Endothelial cell of umbilical vein (primary cell): ENCODE measurements at places on chromosomes 11 and 22. TPM values are rescaled to one million over a fixed set of nuclear protein-coding genes. Genes with fewer than 3 reads are reported as not detected.

GRCh38 chr11:83150450-83150849 is 6.5 kb upstream of the PCF11 start:
- no peaks in the 10 kb centered on the region for H3K4me1 ChIP-seq
- no peaks in the 10 kb centered on the region for H3K27me3 ChIP-seq
- no peak overlapping the region for H3K27ac ChIP-seq
- no peak overlapping the region for H3K4me3 ChIP-seq

DNA sequence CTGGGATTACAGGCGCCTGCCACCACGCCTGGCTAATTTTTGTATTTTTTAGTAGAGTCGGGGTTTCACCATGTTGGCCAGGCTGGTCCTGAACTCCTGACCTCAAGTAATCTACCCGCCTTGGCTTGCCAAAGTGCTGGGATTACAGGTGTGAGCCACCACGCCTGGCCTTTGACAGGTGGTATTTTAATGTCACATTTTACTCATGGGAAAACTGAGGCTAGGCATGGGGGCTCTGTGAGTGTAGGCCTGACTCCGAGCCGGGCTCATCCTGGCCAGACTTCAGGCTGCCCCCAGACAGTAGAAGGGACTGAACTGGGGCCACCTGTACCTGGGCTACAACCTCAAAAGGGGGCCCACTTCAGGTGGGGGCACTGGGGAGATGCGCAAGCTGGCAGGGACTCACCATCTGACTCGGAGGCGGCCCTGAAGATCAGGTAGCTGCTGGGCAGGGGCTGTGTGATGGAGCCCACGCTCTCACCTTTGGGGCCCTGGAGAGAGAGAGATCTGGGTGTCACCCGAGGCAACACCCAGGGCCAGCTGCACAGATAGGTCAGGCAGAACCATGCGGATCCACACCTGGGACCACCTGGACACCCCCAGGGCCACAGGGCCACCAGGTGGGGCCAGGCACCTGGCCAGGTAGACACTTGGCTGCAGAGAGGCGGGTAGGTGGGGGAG is 45.8 kb downstream of the OSBPL5 start:
- H3K27me3 ChIP-seq = no peaks in the 10 kb centered on the region
- DNase-seq = no peak
- peaks cover 12% of the 10 kb centered on the region for H3K36me3 ChIP-seq
- no peak overlapping the region for H3K27ac ChIP-seq

- H3K27me3 ChIP-seq = no peaks in the 10 kb centered on the region
- H3K4me1 ChIP-seq = peaks cover 34% of the 10 kb centered on the region
- H3K27ac ChIP-seq = no peak overlapping the region
- peaks cover 51% of the 10 kb centered on the region for H3K36me3 ChIP-seq
Observed at GRCh38 chr11:6632116-6633073, 13.2 kb upstream of the TPP1 start.

- H3K4me3 ChIP-seq = no peak overlapping the region
- peaks cover 85% of the 10 kb centered on the region for H3K36me3 ChIP-seq
- H3K27ac ChIP-seq = no peak overlapping the region
- no peaks in the 10 kb centered on the region for H3K27me3 ChIP-seq
- no peak for DNase-seq
Observed at GRCh38 chr11:72233056-72233772, 8.6 kb downstream of the INPPL1 start.

GRCh38 chr11:19567996-19568395 is 144.6 kb upstream of the NAV2 start:
- no peaks in the 10 kb centered on the region for H3K36me3 ChIP-seq
- DNase-seq = no peak
- no peak overlapping the region for H3K27ac ChIP-seq
- peaks cover 5% of the 10 kb centered on the region for H3K4me1 ChIP-seq
- no peaks in the 10 kb centered on the region for H3K27me3 ChIP-seq

DNA sequence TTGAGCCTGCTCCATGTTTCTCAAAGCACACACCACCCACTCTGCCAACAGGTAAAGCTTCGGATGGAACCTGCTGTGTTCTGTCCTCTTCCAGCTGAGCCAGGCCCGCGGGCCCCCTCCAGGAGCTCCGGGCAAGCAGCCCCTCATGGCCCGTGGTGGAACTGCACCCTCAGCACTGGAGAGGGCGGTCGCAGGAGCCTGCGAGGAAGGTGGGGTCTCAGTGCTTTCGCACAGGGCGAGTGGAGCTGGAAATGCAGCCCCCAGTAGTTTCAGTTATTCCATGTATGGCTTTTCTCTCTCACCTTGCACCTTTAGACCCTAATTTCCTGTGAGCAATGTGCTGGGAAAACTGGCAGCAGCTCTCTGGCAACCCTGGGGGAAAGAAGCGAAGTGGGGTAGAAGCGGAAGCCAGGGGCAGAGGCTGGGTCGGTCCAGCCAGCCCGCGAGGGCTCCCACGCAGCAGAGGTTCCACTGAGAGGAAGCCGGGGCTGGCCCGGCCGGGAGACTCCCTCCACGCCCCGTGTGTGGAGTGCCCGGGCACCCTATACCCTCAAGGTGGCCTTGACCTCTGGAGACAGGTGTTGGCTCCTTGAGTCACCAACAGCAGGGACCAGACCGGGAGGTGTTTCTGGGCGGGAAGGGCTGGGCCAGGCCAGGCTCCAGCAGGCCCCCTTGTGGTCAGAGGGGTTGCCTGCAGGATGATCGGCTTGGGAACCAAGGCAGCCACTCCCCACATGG is 119.9 kb upstream of the TMEM45B start:
- no peaks in the 10 kb centered on the region for H3K27me3 ChIP-seq
- peaks cover 8% of the 10 kb centered on the region for H3K4me1 ChIP-seq
- H3K36me3 ChIP-seq = no peaks in the 10 kb centered on the region
- peak; percentile 28 for DNase-seq
- H3K4me3 ChIP-seq = no peak overlapping the region

DNA sequence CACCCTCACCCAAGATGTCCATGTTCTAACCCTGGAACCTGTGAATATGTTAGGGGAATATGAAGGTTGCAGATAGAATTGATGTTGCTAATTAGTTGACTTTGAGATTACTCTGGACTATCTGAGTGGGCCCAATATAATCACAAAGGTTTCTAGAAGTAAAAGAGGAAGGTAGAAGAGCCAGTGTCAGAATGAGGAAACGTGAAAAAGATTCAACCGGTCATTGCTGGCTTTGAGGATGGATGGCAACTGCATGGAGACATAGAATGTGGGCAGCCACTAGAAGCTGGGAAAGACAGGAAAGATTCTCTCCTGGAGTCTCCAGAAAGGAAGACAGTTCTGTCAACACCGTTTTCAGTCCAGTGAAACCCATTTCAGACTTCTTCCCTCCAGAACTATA is 86.6 kb downstream of the CLPB start:
- no peak overlapping the region for H3K27ac ChIP-seq
- DNase-seq = no peak
- H3K27me3 ChIP-seq = no peaks in the 10 kb centered on the region
- no peak overlapping the region for H3K4me3 ChIP-seq
- H3K36me3 ChIP-seq = no peaks in the 10 kb centered on the region

- no peaks in the 10 kb centered on the region for H3K36me3 ChIP-seq
- no peak overlapping the region for H3K27ac ChIP-seq
- H3K4me3 ChIP-seq = no peak overlapping the region
- no peaks in the 10 kb centered on the region for H3K4me1 ChIP-seq
Observed at GRCh38 chr22:24789516-24789915, 15.0 kb upstream of the PIWIL3 start.

DNA sequence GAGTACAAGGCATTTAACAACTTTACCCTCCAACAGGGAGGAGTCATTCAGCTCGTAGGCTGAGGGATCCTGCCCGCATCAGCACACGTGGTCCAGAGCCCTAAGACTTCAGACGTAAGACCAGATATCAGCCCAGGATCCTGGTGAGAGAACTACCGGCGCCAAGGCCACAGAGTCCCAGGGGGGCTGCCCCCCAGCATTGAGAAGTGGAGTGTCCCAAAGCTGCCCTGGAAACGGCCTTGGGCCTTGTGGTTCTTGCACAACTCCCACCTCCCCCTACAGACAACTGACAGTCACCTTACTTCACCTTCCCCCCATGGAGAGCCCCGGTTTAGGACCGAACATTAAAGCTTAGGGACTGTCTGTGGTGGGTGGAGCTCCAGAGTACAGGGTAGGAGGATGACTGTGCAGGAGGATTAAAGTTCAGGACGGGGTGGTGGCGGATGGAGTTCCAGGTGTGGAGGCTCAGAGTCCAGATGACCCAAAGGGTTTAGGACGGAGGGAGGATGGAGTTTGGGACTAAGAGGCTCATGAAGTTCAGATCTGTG is 1.0 kb downstream of the C11orf91 start:
- peak overlapping the region; percentile 42 for H3K27ac ChIP-seq
- no peaks in the 10 kb centered on the region for H3K36me3 ChIP-seq
- peaks cover 51% of the 10 kb centered on the region for H3K4me1 ChIP-seq
- no peak overlapping the region for H3K4me3 ChIP-seq

GRCh38 chr11:41866525-41866924 is 407.1 kb upstream of the LRRC4C start:
- H3K36me3 ChIP-seq = no peaks in the 10 kb centered on the region
- no peaks in the 10 kb centered on the region for H3K4me1 ChIP-seq

DNA sequence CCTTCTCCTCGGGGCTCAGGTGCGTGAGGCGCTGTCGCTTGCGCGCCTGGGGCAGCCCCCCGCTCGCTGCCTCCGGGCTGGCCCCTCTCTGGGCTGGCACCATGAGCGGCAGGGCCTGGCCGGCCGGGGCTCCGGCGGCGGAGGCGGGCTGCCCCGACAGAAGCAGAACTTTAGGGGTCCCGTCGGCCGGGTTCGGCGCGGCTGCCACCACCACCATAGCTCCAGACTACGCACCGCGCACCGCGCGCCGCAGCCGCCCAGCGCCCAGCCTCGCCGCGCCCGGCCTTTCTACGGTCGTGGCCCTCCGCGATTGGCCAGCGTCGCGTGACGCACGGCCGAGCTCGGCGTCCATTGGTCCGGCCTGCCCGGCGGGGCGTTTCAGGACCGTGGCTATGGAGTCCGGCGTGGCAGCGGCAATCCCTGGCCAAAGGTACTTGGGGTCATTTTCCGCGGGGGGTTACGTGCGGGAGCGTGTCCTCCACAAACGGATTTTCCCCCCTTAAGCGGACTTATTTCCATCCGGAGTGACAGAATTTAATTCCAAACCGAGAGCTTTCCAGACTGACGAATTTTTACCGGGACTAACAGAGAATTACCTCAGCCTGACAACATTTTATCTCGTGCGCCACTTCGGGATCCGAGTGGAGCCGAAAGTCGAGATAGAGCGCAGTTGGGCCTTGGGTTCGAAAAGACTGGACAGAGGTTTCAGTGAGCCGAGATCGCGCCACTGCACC is at the start of gene XBP1:
Gene XBP1, minus strand, starts transcription at position 262 of the 734 bp plus-strand sequence.
- peaks cover 17% of the 10 kb centered on the region for H3K36me3 ChIP-seq
- H3K27me3 ChIP-seq = no peaks in the 10 kb centered on the region
- H3K27ac ChIP-seq = peak within 1 kb of the TSS; percentile 100
- DNase-seq = peak; percentile 95

DNA sequence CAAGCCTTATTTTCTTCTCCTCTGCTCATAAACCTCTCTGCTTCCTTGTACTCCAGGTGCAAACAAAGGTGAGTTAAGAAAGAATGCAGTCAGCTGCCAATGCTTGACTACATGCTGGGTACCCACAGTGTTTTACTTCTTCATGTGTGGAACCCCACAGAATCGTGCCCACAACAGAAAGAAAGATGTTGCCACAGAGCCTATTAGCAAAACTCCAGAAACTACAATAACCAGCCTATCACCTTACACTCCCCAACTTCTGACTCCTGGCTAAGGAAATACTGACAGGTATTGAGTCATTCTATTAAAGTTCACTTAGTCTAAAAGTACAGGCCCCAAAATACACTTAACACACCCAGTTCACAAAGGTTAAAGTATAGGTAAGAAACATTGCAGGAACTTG is 56.9 kb upstream of the CCDC89 start:
- no peak for DNase-seq
- no peak overlapping the region for H3K27ac ChIP-seq
- H3K36me3 ChIP-seq = no peaks in the 10 kb centered on the region

DNA sequence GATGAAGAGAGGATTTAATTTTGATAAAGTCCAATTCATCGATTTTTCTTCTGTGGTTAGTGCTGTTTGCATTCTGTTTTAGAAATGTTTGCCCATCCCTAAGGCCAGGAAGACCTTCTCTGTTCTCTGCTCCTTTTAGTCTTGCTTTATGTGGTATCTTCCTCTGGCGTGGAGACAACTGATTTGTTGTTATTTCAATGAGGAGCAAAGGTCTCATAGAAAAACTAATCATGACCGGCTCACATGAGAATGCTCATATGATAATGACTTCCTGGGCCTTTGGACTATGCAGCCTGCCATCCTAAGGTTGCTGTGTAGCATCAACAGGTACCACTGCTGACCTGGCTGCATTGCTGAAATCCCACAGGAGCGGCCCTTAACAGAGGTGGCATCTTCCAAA is 19.8 kb downstream of the SCGB1A1 start:
- H3K27ac ChIP-seq = no peak overlapping the region
- peaks cover 9% of the 10 kb centered on the region for H3K4me1 ChIP-seq
- H3K4me3 ChIP-seq = no peak overlapping the region
- no peak for DNase-seq
- no peaks in the 10 kb centered on the region for H3K36me3 ChIP-seq

APOA5 gene
- not detected in 2 replicates for polyA plus RNA-seq

SLC35C1 gene
- polyA plus RNA-seq = 8.5 and 10.5 TPM in 2 replicates

MPZL3 gene
- 2.5 TPM in 2 replicates for polyA plus RNA-seq

TBX10 gene
- polyA plus RNA-seq = not detected in 2 replicates

OR2AT4 gene
- polyA plus RNA-seq = not detected in 2 replicates
